ENCODE measurements at places on chromosomes 2 and 18.

GRCh38 chr2:171524018-171524401 lies 1.7 kb downstream of the CYBRD1 start:
- DNase-seq = no peak

DNA sequence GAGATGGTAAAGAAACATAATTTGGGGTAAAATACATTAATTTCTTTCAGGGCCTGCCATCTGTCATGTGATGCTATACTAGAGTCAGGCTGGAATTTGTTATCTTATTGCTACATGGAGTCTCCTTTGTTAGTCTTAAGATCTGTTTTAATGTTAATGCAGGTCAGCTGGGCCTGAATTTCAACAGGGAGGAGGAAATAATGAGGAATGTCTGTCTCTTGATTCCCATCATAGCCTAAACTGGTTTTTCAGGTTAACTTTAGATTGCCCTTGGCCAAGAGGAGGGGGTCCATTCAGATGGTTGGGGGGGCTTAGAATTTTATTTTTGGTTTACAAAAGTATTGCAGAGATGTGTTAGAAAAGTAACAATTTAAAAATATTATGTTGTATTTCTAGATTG lies 19.0 kb upstream of the FEZ2 start:
- no peak for DNase-seq

DNA sequence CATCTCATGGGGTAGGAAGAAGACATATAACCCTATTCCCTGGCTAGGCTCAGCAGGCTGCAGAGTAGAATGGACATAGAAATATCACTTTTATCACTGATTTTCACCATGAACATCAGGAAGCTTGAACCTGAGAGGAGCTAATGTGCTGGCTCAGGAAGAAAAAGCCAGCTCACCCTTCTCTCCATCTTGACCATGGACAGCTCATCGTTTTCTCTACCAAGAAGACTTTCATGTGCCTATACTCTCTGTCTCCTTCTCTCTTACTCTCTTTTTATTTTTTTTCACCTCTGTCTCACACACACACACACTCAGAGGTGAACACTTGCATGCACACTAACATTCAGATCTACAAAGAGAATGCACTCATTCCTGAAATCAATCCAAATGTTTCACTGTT lies 372.8 kb upstream of the CNTNAP5 start:
- no peak for DNase-seq

DNA sequence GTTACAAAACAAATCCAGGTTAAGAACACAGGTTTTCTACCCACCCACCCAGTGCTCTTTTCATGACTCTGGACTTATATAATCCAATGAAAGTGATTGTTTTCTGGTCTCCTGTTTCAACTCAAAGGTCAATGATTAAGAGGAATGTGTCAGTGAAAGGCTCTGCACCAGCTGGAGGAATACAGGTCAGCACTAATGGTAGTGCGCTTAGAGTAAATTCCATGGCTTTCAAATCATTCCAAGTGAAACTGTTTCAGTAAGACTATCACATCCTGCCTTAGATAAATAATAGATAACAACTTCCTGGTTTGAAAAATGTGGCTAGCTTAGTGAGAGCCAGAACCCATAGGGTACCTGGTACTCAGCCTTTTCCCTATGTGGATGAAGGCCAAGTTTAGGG lies 47.8 kb downstream of the SLC9A4 start:
- DNase-seq = no peak

- DNase-seq = no peak
Observed at GRCh38 chr18:75395137-75395536, 32.4 kb downstream of the SMIM21 start.

GRCh38 chr18:63208676-63209075 lies 110.9 kb downstream of the BCL2 start:
- no peak for DNase-seq

- no peak for DNase-seq
Observed at GRCh38 chr18:58335821-58336220, 291.8 kb downstream of the NEDD4L start.

- DNase-seq = no peak
Observed at GRCh38 chr2:238114331-238114841, 14.2 kb downstream of the ESPNL start.

GRCh38 chr2:214169281-214169680 lies 241.6 kb upstream of the VWC2L start:
- no peak for DNase-seq
